ENCODE measurements at places on chromosomes 5 and 9. TPM values are rescaled to one million over a fixed set of nuclear protein-coding genes. Genes with fewer than 3 reads are reported as not detected.

Gene ENTREP1
- 0.86 TPM for total RNA-seq

Gene EPB41L4B
- total RNA-seq = 33.9 TPM

Gene PAPPA
- total RNA-seq = 33.9 TPM

Gene LMAN2
- 214 TPM for total RNA-seq

Gene SPATA31A5
- total RNA-seq = not detected
